Activated T-cell treated with anti-CD3 and anti-CD28 coated beads for 1 hour (primary cell): ENCODE measurements at places on chromosomes 1 and 21.

DNA sequence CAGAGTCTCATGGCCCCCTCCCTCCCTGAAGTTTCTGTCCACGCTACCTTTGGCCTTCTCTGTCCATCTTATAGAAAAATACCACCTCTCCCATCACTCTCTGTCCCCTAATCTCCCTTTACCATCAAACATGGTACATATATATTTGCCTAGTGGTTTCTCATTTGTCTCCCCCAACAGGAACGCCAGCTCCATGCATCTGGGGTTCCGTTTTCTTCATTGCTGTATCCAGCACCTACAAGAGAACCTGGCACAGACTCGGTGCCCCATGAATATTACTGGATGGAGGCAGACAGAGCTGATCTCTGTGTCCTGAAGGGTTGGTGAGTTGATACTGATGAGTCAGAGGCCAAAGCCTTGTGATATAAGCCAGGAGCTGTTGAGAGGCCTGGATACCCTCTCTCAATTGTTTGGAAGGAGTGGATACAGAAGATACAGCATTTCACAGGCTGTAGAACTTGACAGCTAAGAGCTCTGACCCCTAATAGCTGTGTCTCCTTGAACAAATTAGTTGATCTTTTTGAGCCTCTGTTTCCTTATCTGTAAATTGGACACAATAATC is 21.9 kb downstream of the HEYL start:
- DNase-seq, result no peak

DNA sequence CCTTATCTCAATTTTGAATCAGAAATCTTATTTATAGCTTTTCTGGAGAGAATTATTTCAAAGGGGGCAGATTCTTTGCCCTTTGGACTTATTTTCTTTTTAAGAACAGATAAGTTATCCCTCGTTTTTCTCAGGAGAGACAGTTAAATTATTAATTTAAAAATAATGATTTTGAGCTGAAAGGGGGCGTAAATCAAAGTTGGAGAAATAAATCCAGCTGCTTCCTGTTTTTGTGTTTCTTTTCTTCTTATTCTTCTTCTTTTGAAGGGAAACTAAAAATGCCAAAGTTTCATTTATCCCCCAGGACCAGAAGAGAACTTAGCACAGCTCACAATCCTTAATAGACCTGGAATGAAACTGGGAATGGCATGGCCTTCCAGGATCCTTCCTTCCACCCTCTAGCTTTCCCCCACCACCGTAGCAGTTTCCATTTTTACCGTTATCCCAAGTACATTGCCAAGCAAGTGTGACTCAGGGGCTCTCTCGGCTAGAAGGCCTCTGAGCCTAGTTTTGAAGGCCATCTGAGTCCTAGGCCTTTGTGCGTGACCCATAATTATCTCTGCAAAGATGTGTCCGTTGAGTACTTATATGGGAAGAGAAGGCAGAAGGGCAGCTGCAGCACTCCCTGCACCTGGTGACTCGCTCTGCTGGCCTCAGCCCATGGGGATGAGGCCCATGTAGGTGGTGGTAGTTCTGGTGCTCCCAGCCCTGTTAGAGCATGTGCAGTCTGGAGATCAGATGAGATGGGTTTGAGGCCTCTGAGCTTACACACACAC is 181.7 kb downstream of the ROR1 start:
- DNase-seq, result no peak

GRCh38 chr1:239478069-239478468 is 91.7 kb downstream of the CHRM3 start:
- DNase-seq, result no peak

DNA sequence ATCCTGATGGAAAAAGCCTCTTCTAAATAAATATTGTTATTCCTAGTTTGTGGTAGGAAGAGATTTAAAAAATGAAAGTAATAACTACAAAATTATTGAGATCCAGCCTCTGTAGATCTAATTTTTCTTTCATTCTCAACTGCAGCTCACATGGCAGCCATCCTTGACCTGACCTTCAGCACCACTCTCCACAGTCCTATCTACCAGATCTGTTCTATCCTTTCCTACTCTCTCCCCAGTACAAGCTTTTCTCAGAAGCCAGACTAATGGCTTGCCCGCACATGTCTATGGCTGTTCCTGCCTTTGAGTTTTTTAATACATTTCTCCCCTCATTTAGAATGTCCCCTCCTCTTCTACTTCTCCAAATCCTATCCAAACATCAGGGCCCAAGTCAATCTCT is 51.5 kb downstream of the MACO1 start:
- DNase-seq, result no peak

- DNase-seq, result peak; percentile 2
Observed at GRCh38 chr21:37711836-37712568, 204.3 kb downstream of the KCNJ6 start.

DNA sequence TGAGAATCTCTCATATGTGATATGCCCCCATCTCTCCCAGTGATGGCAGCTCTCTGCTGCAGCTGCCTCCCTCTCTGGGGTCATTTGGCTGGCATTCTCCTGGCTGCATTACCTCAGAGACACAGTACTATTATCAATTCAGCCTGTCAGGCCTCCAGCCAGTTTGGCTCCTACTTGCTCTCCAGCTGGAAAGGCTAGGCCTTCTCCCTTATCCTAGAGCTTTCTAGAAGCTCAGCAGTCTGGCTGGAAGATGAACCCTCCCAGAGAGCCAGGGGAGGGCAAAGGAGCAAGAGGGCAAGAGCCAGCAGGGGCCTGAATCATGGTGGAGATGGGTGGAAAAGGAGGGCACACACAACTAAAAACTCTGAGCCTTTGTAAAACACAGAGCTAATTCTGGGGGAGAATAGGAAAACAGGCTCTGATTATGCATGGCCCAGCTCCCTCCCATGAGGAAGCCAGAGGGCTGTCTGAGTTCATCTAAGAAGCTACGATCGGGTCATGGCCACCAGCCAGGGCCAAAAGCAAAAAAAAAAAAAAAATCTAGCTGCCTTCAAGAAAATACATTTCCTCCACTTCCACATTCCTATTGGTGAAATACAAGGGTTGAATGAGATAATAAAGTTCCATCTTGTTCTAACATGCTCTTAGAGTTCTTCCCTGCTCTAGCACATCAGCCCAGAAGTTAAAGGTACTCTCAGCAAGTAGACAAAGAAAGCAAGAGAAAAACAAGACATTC is 8.8 kb downstream of the LAMB3 start:
- no peak for DNase-seq

DNA sequence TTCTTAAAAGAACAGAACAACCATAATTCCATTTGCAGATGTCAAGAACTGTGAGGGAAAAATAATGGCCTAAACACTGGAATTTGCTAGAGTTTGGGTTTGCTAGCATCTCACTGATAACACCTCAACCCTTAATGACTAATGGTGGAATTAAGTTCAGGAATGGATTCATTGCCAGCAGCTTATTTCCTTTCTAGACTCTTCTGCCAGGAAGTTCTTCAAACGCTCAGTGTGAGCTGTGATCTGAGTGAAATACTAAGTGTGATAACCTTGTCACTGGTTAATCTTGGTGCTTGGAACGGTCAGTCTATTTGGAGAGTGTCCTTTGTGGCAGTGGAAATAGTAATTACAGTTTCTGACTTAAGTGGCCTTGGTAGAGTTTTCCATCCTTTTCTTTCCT is 21.6 kb upstream of the PLEKHM2 start:
- no peak for DNase-seq

- DNase-seq, result no peak
Observed at GRCh38 chr1:207342332-207342731, 20.9 kb downstream of the CD55 start.

- no peak for DNase-seq
Observed at GRCh38 chr1:30616759-30617158, 106.6 kb downstream of the MATN1 start.

GRCh38 chr21:37771181-37771580 is 145.1 kb downstream of the KCNJ6 start:
- no peak for DNase-seq

DNA sequence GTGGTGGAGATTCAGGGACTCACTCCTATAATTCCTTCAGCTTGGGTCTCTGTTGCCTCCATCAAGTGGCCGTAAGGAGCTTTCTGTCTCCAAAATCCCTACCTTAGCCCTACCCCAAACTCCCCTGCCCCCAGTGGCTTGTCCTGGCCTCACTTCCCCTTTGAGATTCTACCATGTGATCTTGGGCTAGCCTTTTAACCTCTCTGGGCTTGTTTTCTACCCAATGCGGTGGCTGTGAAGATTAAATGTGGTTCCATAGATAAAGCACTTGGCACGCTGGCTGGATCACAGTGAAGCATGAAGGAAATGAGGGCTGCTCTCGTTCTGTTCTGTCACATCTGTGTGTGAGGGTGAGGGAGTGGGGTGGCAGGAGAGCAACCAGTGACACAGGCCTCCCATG is 43.6 kb downstream of the FAAH start:
- DNase-seq, result no peak

- no peak for DNase-seq
Observed at GRCh38 chr21:33021150-33021549, 4.6 kb upstream of the OLIG2 start.

DNA sequence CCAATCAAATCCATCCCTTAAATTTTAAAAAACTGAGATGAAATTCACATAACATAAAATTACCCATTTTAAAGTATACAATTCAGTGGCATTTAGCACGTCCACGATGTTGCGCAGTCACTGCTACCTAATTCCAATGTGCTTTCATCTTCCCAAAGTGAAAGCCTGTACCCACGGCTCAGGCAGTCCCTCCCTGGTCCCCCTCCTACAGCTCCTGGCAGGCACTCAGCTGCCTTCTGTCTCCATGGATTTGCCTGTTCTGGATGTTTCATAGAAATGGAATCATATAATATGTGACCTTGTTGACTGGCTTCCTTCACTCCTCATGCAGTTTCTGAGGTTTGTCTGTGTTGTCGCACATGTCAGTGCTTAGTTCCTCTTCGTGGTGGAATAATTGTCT is 386.3 kb downstream of the CAMTA1 start:
- DNase-seq, result no peak

DNA sequence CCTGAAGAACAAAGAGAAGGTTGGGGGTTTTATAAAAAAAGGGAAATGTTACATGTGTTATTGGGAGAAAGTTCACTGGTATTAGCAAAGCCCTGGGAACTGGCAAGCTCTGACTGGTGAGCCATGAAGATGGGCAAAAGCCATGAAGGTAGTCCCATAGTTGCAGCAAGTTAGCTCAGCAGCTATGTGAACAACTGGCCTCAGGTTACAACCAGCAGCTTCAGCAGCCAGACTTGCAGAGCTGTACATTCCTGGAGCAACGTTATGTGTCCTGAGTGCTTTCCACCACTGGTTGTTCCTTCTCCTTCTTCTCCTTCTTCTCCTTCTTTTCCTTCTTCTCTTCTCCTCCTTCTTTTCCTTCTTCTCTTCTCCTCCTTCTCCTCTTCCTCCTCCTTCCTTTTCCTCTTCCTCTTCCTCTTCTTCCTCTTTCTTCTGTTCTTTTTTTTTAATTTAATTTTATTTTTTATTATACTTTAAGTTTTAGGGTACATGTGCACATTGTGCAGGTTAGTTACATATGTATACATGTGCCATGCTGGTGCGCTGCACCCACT is 56.1 kb upstream of the TLR5 start:
- DNase-seq, result no peak

DNA sequence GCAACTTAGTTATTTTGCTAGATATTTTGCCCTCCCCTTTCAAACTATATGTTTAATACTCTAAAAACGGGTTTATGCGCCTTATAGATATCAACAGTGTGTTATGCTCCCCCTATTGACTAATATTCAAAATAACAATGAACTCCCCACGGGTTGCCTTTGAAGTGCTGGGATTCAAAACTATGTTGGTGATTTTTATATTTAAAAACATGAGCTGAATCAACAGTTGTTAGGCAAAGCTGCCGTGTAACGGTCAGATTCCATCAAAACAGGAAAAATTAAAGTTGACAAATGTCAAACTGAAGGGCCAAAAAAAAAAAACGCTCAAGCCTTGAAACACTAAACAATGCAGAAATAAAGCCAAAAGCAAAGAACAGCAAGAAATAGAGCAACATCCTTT is 2.5 kb downstream of the TGFBR3 start:
- no peak for DNase-seq

DNA sequence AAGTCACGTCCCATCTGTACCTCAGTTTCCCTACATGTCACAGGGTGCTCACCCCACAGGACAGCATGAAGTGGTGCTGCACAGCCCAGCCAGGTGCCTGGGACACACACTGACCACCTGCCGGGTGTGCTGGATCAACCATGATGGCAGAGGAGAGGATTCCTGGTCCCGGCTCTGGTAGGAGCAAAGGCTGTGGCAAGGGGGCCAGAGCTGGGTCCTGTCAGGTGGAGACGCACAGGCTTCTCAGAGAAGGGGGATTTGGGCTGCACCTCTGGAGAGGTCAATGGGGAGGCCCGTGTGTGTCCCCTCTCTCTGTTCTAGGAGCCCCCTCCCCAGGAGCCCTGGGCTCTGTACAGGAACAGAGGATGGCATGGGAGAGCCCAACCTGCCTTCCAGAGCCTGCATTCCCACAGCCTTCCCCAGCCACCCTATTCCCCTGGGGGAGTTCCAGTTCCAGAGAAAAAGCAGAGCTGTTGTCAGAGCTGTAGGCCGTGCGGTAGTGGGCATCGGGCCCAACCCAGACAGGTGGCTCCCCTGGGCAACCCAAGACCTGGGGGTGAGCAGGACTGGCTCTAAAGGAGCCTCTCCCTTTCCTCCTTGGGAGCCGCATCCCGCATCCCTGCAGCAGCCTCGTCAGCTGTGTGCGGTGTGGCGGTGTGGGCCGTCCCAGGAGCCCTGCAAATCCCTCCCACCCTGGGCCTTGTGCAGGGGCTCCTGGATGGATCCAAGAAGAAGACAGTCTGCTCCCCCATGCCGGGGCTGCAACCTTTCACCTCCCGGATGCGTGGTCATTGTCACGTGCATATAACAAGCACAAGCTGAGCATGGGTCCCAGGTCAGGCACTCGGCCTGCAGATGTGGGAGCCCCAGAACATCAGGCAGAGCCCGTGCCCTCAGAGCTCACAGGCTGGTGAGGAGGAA is 2.9 kb upstream of the TFF3 start:
- no peak for DNase-seq

DNA sequence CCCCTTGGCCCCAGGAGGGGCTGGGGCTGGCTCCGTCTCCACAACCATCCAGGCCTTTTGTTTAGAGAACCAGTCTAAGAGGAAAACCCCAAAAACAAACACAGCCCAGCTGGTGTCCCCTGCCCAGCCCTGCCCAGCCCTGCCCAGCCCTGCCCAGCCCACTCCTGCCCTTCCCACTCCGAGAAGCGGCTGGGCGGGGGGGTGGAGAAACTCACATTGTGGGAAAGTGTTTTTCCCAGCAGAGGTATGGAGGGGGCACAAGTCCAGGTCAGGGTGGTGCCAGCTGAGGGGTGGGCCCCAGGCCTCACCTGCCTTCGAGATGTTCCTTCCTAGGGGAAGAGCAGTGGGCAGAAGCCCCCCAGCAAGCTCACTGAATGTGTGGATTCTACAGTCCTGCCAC is 10.0 kb upstream of the FAM131C start:
- DNase-seq, result no peak

- DNase-seq, result no peak
Observed at GRCh38 chr1:88961647-88962275, 30.7 kb downstream of the KYAT3 start.

GRCh38 chr1:89725011-89725370 is 92.1 kb downstream of the LRRC8C start:
- DNase-seq, result no peak

DNA sequence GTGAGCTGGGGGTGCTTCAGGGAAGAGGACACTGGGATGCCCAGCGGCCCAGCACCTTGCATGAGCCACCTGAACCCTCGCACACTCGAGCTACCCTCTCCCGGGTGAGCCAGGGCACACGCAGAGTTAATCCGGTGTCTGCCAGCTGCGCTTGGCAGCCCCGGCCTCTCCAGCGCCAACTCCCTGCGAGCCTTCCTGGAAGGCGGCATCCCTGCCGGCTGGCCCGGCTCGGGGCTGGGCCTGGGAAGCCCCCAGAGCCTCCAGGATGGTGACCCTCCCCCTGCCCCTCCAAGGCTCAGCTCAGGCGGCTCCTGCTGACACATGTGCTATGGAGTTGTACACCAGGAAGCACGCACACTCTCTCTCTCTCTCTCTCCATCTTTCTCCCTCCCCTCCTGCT is 48.7 kb downstream of the RAP1GAP start:
- DNase-seq, result no peak
